ENCODE measurements at places on chromosomes 6 and 20.

DNA sequence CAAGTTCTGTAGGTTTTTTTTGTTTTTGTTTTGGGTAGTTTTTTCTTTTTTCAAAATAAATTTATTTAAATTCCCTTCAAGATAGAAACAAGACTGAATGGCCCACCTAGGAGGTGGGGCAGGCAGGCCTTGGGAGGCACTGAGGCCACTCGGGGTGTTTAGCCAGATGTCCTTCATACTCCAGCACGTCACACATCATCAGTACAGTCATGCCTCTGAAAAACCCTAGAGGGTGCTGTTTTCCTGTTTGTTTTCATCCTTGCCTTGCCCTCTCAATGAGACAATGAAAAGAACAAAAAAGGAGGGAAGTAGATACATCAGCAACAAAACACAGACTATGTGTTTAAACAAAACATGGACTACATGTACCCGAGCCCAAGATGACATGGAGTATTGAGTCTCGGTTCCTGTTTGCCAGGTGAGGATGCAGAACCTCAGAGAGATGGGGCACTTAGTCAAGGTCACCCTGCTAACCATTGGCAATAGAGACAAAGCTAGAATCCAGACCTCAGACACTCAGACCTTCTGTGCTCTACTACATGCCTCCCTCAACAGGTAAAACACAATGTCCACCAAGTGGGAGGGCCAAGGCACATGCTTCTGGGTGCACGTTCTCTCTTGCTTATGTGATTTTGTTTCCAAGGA is 26.8 kb upstream of the CLIC5 start:
- peak; percentile 27 for DNase-seq

GRCh38 chr6:56760842-56761241 is 118.2 kb upstream of the DST start:
- no peak for DNase-seq

- no peak for DNase-seq
Measured at GRCh38 chr20:17690144-17690543, 8.1 kb upstream of the RRBP1 start.

- DNase-seq = no peak
Measured at GRCh38 chr20:48738399-48739304, 89.1 kb downstream of the PREX1 start.

DNA sequence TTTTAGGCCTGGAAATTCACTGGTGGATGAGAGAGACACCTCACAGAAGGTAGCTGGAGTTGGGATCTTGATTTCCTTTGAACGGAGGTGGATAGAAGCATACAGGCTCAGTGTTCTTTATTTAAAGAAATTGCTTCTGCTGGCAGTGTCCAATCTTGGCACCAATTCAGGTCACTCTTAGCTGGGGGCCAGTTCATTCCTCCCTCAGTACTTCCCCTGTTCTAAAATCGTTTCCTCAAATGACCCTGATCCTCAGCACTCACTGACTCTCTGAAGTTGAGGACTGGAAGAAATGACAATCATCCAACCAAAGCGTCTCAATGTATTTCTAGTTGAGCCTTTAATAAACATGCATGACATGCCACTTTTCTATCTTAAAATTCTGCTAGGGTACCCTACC is 472.5 kb upstream of the BTBD3 start:
- DNase-seq = no peak

GRCh38 chr6:41487860-41488432 is 58.2 kb upstream of the FOXP4 start:
- no peak for DNase-seq

GRCh38 chr6:85078058-85078457 is 313.7 kb upstream of the TBX18 start:
- DNase-seq = no peak

DNA sequence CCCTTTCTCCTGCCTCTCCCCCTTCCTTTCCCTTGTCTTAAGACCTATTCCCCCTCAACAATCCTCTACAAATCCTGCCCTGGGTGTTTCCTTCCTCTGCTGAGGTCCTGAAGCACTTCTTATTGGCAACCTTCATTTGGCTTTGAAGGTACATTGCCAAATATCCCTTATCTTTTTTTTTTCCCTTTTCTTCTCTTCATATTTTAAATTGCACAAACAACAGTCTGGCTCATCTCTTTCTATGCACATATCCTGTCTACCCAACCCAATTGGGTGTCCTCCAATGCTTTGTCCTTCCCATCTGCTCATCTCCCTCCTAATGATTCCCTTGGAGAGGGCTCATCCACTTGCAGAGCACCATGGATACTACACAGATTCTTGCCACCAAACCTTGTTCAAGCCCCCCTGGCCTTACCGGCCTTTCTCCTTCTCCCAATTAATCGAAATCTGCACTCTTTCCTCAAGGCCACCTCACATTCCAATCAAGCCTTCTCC is 537.9 kb upstream of the JARID2 start:
- DNase-seq = no peak

DNA sequence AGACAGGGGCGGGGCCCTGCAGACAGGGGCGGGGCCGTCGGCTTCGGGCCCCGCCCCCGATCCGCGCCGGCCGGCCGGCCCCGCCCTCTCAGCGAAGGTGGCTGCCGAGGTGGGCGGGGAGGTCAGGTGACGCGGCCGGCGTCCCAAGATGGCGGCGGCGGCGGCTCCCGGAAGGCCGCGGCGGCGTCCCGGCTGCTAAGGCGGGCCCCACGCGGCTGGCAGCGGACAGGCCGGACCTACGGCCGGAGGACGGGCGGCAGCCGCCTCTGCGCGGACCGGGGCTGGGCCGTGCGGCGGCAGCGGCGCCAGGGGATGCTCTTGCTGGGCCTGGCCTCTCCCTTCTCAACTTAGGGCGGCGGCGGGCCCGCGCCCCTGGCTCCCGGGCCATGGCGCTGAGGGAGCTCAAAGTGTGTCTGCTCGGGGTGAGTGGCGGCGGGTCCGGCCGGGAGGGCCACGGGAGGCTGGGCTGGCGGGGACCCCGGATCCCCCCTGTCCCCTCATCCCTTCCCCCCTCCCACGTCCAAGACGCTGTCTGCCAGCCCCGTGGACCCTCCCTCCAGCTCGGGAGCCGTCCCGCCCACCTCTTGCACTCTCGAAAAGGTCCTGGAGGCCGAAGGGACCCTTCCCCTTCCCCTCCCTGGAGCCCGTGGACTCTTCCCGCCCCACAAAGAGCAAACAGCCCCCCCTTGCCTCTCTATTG is at the start of gene RAB22A:
Gene RAB22A, plus strand, starts transcription at position 125 of the 700 bp plus-strand sequence. Its CDS starts 262 bp downstream, at position 387.
- peak; percentile 55 for DNase-seq

GRCh38 chr20:33007376-33008335 is at the start of gene BPIFB2:
Gene BPIFB2, plus strand, starts transcription at chr20:33007704. Its CDS starts 871 bp downstream, at chr20:33008575.
- DNase-seq = no peak

GRCh38 chr20:9256393-9256792 is 187.5 kb downstream of the PLCB4 start:
- no peak for DNase-seq

GRCh38 chr6:161422710-161423680 is 149.1 kb upstream of the AGPAT4 start:
- no peak for DNase-seq

DNA sequence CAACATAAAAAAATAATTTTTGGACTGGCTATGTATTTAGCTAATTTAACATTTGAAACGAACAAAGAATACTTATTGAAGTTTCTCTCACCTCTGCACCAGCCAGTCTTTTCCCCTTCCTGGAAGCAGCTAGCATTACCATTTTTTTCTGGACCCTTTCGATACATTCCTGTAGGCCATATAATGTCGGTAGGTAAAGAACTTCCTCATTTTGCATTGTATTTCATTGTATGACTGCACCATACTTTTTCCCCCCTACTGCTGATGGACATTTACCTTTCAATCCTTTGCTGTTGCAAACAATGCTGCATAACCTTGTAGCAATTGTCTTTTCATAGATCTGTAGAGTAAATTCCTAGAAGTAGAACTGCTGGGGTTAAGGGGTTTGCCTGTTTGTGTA is 17.6 kb downstream of the CBFA2T2 start:
- DNase-seq = no peak

- DNase-seq = no peak
Measured at GRCh38 chr6:170006900-170007467, 255.6 kb downstream of the ERMARD start.

- no peak for DNase-seq
Measured at GRCh38 chr20:3706774-3707507, 5.5 kb downstream of the SIGLEC1 start.

DNA sequence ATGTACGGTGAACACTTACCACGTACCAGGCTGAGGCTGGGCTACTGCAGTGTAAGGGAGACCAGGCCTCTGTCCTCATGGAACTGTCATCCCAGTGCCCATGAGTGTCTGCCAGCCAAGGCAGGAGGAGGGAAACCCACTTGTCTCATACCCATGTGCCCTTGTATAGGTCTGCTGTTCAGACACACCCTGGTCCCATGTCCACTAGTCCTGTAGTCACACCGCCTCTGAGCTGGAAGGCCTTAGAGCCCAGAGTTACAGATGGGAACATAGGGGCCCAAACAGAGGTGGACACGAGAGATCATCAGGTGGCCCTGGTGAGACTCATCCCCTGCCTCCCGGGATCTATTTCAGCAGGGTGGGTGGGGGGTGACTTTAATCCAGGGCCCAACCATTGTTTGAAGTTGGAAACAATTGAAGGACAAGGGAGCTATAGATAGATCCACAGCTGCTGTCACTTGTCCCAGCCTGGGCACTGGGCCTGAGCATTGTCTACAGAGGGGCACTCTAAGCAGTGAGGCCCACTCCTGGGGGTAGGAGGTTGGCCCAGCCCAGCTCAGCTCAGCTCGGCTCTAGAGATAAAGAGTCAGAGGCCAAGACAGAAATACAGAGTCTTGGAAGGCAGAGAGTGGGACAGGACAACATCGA is 14.6 kb downstream of the MYH7B start:
- DNase-seq = no peak

- no peak for DNase-seq
Measured at GRCh38 chr20:53677447-53678314, 84.0 kb upstream of the ZNF217 start.

GRCh38 chr20:51312480-51312783 is 230.1 kb downstream of the NFATC2 start:
- no peak for DNase-seq

- DNase-seq = peak; percentile 29
Measured at GRCh38 chr6:139881728-139882211, 507.3 kb upstream of the CITED2 start.

- DNase-seq = no peak
Measured at GRCh38 chr6:17730078-17730704, 23.5 kb upstream of the NUP153 start.

DNA sequence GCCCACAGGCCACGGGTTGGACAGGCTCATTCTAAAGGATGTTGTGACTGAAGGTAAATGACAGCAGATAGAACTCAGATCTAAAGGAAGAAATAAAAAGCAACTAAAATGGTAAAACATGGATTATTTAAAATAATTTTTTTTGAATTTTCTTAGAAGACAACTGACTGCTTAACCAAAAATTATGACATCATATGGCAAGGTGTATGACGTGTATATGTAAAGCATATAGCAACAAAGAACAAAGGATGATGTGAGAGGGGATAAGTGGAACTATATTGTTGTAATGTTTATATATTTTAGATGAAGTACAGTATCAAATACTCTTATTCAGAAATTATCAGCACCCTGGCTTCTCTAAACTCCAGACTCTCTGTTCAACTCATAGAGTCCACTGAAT is 38.6 kb downstream of the NPEPL1 start:
- no peak for DNase-seq

DNA sequence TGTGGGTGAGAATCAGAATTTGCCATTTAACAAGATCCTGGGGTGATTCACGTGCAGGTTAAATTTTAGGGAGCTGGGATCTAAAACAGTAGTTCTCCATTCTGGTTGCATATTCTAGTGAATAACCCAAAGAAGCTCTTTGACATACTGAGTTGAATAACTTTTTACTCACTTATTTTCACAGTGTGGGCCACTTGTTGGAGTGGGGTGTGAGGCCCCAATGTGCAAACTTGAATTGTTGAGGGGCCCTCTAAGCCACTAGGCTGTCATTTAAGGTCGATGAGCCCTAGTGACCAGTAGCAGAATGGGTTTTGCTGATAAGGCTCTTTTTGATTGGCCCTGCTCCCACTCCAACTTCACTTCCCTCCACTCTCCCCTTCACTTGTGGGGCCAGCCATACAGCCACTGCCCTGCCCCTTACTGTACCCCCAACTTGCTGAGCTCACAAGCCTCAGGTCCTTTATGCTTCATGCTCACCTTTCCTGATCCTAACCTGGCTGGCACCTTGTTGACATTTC is 33.6 kb upstream of the RIPOR2 start:
- DNase-seq = no peak

GRCh38 chr20:64051561-64052325 is 2.3 kb upstream of the SOX18 start:
- DNase-seq = no peak

DNA sequence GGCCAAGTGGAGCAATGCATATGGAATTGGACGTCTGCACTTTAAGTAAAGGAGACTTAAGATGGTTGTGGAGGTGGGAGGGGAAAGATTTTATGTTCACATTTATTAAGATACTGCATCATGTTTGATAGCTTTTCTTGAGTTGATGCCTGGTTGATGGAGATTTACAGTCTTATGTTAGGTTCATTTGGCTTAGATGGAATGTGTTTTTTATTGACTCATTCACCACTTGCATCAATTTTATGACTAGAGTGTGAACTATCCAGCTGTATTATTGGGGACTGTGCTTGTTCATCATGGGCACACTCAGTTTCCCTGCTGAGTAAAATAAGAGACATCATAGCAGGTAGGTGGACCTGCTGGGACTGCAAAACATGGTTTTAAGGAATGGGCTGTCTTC is 91.2 kb upstream of the SCP2D1 start:
- DNase-seq = no peak

GRCh38 chr20:40218316-40218969 is 470.6 kb downstream of the MAFB start:
- DNase-seq = no peak

DNA sequence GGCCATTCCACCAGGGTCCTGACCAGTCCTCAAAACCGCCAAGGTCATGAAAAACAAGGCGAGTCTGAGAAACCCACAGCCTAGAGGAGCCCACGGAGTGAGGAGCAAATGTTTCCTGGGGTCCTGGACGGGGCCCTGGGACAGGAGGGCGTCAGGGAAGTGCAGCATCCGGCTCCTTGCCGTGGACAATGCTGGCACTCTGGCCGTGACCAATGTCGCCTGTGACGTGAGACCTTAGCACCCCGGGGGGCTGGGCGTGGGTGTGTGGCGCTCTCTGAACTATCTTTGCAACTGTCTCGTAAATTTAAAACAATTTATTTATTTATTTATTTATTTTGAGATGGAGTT is 34.1 kb upstream of the SLCO4A1 start:
- no peak for DNase-seq
